ENCODE measurements at places on chromosomes 11 and 22.

DNA sequence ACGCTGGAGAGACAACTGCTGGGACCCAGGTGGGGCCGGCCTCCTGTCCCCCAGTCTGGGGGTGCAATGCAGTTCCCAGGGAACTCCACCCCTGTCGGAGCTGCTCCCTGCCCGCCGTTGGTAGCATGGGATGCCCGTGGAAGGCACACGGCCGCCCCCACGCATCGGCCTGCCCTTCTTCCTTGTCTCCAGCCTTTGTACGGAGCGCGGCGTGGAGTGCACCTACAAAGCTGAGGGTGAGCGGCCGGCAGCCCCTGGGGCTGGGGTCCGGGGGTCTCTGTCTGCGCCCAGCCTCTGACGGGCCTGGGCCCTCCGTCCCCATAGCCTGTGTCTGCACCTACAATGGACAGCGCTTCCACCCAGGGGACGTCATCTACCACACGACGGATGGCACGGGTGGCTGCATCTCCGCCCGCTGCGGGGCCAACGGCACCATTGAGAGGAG lies 23.2 kb downstream of the MUC5AC start:
- no peak for DNase-seq

DNA sequence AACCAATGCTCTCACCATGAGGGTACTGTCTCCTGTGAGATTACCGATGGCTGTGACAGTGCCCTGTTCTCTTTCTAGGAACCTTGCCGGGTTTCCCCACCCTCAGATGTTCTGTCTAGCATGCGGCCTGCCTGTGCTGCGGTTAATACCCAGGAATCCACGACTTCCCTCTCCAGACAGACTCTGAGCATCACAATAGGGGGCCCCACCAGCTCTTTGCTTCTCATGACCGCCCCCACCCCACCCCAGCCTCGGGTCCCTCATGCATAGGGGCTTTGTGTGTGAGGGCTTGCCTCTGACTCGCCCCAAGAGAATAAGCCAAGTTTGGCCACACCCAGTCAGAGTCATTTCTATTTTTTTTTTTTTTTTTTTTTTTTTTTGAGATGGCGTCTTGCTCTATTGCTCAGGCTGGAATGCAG lies 10.3 kb downstream of the PARVG start:
- no peak for DNase-seq

GRCh38 chr11:11036848-11037732 lies 179.2 kb upstream of the ZBED5 start:
- no peak for DNase-seq

GRCh38 chr11:34161361-34161760 lies 55.9 kb downstream of the NAT10 start:
- no peak for DNase-seq

Data from coronary artery (tissue), 2 donors.